ENCODE measurements at places on chromosomes 11 and 22.

DNA sequence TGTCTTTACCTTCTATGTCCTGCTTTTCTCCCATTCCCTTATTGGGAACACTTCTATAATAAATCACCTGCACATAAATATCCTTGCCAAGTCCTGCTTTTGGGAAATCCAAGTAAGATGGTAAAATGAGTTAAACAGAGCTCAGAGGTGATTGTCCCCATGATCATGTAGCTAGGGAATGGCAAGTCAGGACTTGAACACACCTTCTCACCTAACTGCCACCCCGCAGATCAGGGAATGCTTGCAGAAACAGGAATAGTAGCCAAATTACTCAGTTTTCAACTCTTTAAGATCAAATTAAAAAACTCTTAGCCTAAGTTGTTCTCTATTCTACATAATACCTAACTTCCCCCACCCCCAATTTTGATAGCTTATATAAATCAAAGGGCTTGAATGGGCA, 16.0 kb downstream of the OOSP3 start:
- no peak for DNase-seq

- DNase-seq = no peak
These were observed 406.2 kb upstream of the CADM1 start for GRCh38 chr11:115910379-115910778.

DNA sequence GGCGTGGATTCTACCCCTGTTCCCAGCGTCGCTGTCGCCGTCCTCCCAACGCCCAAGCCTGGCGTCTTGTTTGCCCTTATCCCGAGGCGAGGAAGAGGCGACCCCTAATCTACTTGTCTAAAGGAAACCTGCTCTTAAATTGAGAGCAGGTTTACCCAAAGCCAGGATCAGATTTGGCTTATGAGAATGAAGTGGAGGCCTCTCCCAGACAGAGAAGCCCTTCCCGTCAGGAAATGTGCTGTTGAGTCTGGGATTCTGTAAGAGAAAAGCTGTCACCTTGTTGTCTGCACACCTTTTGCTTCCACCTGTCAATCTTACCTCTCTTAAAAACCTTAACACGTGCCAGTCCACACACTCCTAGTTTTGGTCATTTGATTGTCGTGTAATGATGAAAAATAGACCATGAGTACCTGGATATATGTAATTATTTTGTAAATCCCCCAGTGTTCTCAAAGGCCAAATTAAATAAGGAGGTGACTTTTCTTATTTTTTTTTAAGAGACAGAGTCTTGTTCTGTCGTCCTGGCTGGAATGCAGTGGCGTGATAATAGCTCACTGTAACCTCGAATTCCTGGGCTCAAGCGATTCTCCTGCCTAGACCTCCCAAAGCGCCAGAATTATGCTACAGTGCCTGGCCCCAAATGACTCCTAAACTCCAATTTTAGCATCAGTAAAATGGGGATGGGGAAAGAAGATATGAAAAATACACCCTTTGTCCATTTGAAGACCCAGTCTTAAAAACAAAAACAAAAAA, 627 bp downstream of the GTF2H1 start:
- peak; percentile 34 for DNase-seq

GRCh38 chr22:36298601-36299000, 45.7 kb downstream of the APOL1 start:
- no peak for DNase-seq

- no peak for DNase-seq
These were observed 46.1 kb upstream of the SYN3 start for GRCh38 chr22:33104147-33104854.

GRCh38 chr11:75432911-75433321, at the start of gene KLHL35:
KLHL35 (minus strand) TSS chr11:75433203; CDS start chr11:75430629, 2,574 bp downstream.
- no peak for DNase-seq

- DNase-seq = no peak
These were observed 15.0 kb downstream of the SLC43A1 start for GRCh38 chr11:57500515-57500914.

GRCh38 chr22:20508815-20509271, 1.4 kb downstream of the MED15 start:
- DNase-seq = peak; percentile 26

All from NAMALWA (cell line).